ENCODE measurements at places on chromosomes 7 and 10. TPM values are rescaled to one million over a fixed set of nuclear protein-coding genes. Genes with fewer than 3 reads are reported as not detected.

The SPDYE2B gene
- total RNA-seq = 0.16 TPM

The EBF3 gene
- total RNA-seq = 14.7 TPM

The ABCB4 gene
- not detected for total RNA-seq

The AEBP1 gene
- total RNA-seq = 234 TPM

The DYDC2 gene
- not detected for total RNA-seq

The ADCYAP1R1 gene
- total RNA-seq = not detected

The ACTL6B gene
- not detected for total RNA-seq

The PILRA gene
- total RNA-seq = 0.27 TPM

The KAT6B gene
- 38.9 TPM for total RNA-seq

The ATOH7 gene
- not detected for total RNA-seq

The SPDYE1 gene
- total RNA-seq = not detected

The IGF2BP3 gene
- 2.9 TPM for total RNA-seq

The IDI2 gene
- total RNA-seq = not detected

The XRCC2 gene
- total RNA-seq = 1.1 TPM

The SORCS1 gene
- total RNA-seq = not detected

The TDRD1 gene
- total RNA-seq = 0.45 TPM

The RBP4 gene
- total RNA-seq = 1.9 TPM

The UNC5B gene
- total RNA-seq = 20.6 TPM

The ASNS gene
- 154 TPM for total RNA-seq

The GNAT3 gene
- not detected for total RNA-seq

The ASB10 gene
- total RNA-seq = not detected

The FZD8 gene
- total RNA-seq = 8.8 TPM

Data from fibroblast of the aortic adventitia (primary cell).